ENCODE measurements at places on chromosomes 5 and 9.

GRCh38 chr5:664343-664993 lies 28.7 kb downstream of the TPPP start:
- no peak for DNase-seq

DNA sequence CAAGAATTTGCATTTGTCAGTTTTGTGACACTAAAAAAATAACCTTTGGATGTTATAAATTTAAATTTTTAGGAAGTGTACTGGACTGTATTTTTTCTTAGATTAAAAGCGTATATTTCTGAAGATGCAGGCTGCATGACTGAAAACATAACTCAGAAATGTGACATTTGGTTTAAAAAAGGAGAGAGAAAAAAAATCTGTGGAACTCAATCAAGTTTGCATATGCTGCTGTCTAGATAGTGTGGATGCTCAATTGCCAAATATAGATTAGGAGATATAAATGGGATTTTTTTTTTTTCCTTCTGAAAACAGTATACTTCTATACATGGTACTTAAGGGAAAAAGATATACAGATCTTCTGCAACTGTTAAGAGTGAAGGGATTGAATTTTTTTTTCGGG lies 402.3 kb downstream of the TAF11L14 start:
- DNase-seq: no peak

- DNase-seq: no peak
Observed at GRCh38 chr5:140633021-140633471, at the start of gene CD14. TSS of gene CD14 (minus strand) at chr5:140633175. CDS start at chr5:140633071, 104 bp downstream.

DNA sequence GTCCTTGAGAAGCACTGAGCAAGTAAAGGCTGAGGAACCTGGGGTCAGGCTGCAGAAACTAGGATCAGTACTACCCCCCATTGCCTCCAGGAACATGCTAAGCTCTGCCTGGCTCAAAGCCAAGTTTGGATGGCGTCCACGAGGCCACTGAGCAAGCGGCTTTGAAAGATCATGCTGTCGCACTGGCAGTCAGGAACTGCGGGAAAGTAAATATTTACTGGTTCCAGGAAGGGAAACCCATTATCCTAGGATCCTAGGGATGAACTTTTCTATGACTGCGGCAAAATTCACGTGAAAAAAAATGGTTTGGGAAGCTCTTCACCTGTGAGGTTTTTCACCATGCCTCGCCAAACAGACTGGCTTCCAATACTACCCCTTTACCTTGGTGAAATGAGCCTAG lies 75.3 kb upstream of the PJA2 start:
- DNase-seq: peak; percentile 61

GRCh38 chr9:132575005-132575609 lies 7.3 kb upstream of the BARHL1 start:
- DNase-seq: peak; percentile 15

- no peak for DNase-seq
Observed at GRCh38 chr5:166068547-166069335, 2222.7 kb upstream of the WWC1 start.

- no peak for DNase-seq
Observed at GRCh38 chr5:170611449-170612090, 107.8 kb downstream of the KCNIP1 start.

DNA sequence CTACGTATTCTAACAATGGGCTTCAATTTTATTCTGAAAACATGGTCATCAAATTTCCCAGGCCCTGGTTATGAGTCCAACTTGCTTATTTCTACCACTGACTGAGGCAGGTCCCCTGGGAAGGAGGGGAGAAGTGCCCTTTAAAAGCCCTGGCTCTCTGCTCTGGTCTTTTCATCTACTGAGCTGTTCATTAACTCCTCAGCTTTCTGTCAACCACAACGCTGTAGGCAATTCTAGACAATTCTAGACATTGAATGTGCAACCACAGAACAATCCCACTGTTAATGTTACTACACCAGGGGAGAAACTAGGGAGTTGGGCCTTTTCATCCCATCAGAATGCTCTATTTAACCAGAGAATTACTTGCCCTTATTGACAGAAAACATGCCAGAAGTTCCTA lies 10.0 kb downstream of the MOCS2 start:
- no peak for DNase-seq

- peak; percentile 12 for DNase-seq
Observed at GRCh38 chr9:72305102-72305546, 59.9 kb downstream of the ZFAND5 start.

GRCh38 chr5:94969174-94969573 lies 315.7 kb downstream of the MCTP1 start:
- no peak for DNase-seq

DNA sequence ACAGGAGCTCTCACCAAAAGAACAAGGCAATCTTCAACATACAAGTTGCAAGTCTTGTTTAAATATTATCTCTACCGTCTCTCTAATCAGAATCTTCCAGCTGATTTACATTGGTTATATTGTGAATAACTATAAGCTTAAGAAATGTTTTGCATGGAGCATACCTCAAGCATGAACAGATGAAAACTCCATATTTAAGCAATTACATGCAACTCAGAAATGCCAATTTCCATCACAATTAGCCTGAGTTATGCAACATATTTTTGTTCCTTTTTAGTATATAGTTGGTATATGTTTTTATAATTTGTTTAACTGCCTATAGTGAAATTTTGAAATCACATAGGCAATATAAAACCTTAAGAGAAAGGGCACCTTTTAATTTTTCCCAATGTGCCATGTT lies 142.5 kb downstream of the DENND1A start:
- no peak for DNase-seq

DNA sequence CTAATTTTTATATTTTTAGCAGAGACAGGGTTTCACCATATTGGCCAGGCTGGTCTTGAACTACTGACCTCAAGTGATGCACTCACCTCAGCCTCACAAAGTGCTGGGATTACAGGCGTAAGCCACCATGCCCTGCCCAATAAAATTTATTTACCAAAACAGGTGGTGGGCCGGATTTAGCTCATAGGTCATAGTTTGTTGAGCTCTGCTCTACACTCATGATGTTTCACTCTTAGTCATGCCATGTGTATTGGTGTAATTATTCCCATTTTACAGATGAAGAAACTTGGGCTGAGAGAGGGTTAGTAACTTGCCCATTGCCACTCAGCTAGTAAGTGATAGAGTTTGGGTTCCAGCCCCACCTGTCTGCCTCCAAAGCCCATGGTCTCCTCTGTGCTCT lies 93.1 kb upstream of the WWC1 start:
- DNase-seq: no peak

GRCh38 chr5:178675922-178676321 lies 49.1 kb upstream of the CLK4 start:
- DNase-seq: no peak

GRCh38 chr5:33764786-33765185 lies 127.0 kb downstream of the ADAMTS12 start:
- DNase-seq: no peak

- no peak for DNase-seq
Observed at GRCh38 chr9:38183994-38184568, 115.1 kb upstream of the SHB start.

GRCh38 chr5:146765089-146765832 lies 113.3 kb downstream of the PPP2R2B start:
- DNase-seq: no peak

GRCh38 chr5:179731791-179732411 lies 721 bp upstream of the MAML1 start:
- no peak for DNase-seq

DNA sequence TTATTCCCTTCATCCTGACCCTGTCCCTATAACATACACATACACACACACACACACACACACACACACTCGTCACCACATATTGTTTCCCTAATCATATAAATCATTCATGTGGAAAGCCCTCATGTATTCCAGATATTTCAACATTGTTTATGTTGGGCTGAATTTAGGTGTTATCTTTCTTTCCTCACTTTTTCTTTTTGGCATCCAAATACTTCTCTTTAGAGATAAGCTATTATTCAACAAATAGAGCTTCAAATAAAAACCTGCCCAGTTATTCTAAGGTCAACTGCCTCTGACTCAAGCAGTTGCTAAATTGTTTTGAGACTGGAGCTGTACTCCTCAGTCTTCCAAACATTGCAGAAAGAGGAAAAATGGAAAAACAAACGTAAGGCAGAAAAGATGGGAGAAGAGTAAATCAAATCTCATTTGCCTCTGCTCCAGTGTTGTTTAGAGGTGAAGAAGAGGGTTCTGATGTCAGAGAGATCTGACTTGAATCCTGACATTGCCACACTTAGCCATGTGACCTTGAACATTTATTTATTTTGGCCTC lies 215.7 kb downstream of the GAS1 start:
- no peak for DNase-seq

DNA sequence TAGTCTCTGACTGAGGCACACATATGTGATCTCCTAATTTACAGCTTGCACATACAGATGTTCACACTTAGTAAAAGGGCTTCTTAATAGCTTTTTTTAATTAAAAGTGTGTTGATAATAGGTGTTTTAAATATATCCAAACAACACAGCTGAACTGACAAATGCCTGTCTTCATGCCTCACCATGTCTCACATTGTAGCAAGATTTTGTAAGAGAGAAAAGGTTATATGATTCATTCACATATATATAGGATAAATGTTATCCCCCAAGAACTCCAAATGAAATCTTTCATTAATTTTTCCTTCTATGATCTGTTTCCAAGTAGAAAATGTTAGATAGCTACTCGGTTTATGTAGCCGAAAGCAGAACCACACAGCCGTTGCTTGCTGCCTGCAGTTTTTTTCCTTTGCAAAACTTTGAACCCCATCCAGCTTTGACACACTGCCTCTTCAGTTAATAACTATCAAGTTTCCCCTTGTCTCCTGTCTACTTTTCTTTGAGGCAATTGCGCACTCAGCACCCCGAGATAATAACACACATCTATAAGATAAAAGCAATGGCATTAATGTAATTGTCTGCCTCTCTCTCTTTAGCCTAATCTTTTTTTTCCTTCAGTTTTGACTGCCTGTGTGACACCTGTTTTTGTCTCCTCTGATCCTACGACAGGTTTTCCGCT lies 299.2 kb downstream of the BNC2 start:
- DNase-seq: no peak

DNA sequence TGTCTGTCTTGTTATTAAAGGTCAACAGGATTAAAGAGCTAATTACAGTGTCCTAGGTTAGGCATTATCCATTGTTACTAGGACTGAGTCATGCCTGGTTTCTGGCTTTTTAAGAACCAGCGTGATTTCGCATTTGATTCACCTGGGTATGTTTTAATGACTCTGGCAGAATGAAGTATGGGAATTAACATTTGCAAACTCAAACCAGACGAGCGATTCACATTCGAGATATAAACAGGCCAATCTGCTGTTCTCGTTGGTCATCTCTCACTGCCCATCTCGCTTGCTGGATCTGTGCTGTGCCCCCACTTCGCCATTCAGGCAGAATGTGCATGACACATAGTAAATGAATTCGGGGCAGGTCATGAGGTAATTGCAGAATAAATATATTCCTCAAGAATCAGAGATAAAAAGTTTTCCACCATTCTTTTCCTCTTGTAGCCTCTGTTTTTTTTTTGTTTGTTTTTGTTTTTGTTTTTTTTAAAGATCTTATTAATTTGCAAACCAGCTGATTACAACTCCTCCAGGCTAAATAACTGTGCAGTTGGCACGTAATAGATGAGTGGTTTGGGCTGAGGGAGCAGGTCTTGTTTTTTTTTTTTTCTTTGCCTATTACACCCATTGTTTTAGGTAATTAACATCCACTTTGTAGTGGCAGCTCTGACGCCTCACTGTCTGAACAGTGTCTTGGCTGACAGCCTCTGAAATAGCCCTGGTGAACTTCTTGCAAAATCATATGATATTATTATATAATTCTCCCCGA lies 313.5 kb upstream of the MSX2 start:
- no peak for DNase-seq

DNA sequence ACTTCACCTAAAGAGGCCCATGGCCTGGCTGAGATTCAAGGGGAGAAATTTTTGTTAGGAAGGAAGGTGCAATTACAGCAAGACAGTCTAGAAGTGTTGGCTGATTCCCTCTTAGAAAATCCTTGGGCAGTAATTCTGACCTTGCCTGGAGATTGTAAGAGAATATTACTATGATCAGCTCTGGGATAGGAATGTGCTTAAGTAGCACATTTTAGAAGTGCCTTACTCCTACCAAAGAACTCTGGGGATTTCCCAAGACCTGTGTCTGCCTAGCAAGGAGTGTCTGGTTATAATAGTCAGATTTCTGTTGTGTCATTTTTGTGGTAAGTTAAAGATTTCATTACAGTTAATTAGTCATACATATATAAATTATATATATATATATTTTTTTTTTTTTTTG lies 52.3 kb downstream of the NLN start:
- DNase-seq: no peak

- no peak for DNase-seq
Observed at GRCh38 chr5:139961435-139962157, 81.5 kb downstream of the NRG2 start.

DNA sequence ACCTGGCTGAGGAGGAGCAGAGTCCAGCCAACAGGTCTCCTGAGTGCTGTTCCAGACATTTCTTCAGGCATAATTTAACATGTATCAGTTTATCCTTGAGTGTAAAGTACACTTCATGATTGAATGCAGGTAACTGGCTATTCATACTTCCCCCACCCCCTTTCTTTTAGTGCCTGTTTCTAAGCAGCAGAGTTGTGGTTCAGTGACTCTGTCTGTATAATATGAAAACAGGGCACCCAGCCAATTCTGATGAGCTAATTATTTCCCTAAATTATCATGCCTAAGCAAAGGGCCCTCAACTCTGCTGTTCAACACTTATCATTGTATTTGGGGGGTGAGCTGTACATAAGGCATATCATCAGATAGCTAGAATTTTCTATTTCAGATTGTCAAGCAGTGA lies 51.9 kb upstream of the ZSWIM6 start:
- DNase-seq: no peak

DNA sequence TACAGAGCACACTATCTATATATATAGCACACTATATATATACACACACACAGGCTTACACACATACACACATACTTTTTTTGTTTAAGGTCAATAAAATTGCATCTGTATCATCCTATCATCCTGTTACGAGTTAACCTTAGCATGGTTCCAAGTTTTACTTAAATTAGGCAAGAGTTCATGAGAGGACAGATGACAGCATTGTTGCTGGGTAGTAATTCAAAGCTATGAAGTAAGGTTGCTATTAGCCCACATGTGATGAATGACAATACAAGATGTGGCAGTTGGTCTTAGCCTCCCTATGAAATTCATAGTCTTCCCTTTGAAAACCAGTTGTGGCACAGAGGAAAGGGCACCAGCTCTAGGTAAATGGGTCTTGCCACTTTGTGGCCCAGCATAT lies 438.1 kb downstream of the ACTL7B start:
- DNase-seq: no peak

DNA sequence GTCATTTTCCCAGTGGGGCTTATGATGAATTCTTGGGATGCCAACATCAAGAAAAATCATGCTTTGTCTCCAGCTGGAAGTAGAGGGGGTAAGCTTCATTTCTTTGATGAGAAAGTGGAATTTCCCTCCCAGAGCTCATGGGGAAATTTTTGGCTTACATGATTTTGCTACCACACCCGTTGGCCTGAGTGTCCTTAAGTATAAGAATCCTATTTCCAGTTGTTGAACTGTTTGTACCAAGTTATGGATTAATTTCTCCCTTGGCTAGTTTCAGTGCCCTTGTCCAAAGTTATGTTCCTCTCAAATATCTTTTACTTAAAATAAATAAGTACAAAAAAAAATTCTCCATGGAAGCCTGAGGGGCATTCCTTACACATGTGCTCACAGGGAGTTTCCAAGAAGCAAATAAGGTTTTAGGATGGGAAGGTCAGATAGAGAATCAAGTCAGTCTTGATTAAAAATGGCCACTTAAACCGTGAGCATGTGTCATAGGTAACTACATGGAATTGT lies 82.3 kb downstream of the PTCD2 start:
- no peak for DNase-seq
